CD4-positive, alpha-beta T cell treated with Interleukin-4 for 1 hour (primary cell): ENCODE measurements at places on chromosomes 5 and 9.

DNA sequence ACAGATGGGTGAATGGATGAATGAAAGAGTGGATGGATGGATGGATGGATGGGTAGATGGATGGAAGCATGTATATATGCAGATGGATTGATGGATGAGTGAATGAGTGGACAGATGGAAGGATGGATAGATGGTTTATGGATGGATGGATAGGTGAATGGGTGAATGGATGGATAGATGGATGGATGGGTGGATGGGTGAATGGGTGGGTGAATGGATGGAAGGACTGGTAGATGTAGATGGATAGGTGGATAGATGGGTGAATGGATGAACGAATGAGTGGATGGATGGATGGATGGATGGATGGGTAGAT, 85.1 kb downstream of the COL5A1 start:
- no peak for DNase-seq

DNA sequence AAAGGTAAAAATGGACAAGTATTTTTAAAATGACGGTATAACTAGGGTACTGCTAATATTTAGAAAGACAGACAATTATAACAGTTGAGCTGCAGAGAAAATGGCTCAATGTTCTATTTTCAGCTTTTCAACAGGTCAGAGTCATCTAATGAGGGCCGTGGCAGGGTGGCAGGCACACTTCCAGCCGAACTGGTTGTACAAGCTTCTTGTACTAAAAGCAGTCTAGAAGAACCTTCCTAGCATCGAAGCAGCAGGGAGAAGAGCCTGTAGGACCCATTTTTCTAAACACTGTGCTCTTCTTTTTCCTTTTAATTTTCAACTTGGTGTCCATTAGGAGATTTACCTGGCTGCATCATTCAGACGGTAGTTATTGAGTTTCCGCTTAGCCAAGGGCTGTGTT, 85.6 kb downstream of the SLC28A3 start:
- no peak for DNase-seq

GRCh38 chr5:90307322-90307721, 102.2 kb downstream of the CETN3 start:
- no peak for DNase-seq

DNA sequence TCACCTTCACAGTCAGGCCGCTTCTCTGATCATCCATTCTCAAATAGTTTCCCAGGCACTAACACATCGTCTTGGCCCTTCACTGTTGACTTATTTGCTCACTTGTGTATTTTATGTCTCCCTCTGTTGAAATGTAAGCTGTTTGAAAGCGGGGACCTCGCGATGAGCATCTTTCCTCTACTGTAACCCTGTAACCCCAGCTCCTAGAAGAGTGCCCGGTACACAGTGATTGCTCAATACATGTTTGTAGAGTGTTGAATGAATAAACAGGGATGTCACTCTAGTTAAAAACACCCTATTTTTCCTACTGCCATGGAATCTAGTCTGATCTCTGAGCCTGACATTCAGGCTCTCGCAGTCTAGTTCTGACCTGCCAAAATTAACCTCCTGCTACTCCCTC, 150.8 kb downstream of the TTLL11 start:
- no peak for DNase-seq

DNA sequence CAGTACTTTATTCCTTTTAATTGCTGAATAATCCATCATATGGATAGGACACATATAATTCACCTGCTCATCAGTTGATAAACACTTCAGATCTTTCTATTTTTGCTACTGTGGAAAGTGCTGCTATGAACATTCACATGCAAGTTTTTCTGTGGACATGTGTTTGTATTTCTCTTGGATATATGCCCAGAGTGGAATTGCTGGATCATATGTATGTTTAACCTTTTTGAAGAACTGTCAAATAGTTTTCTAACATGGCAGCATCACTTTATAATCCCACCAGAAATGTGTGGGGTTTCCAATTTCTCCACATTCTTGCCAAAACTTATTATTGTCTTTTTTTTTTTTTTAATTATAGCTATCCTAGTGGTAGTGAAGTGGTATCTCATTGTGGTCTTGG, 15.1 kb downstream of the CARTPT start:
- no peak for DNase-seq
